ENCODE measurements at places on chromosomes 6 and 20.
A peak's percentile ranks its signal among the peaks of the same experiment; 100 is the strongest.

- peak; percentile 94 for DNase-seq
These were observed at the start of gene PTK7 for GRCh38 chr6:43075670-43076463. Gene PTK7 (plus strand): TSS chr6:43076314. CDS start chr6:43076489, 175 bp downstream.

DNA sequence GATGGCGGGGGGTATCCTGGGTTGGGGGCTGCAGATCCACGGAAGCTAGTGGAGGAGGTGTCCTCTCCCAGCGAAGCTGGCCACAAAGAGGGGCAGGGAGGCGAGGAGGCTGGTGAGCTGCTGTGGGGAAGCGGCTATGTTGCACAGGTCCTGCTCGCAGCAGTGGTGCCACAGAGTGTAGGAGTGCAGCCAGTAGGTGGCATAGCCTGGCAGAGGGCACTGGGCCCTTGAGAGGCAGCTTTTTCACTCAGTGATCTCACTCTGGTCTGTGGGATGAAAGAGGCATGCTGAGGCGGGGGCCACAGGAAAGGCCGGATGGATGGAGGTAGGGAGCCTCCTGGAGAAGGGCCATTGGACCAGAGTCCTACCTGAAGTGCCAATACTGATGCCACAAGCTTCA, 2.9 kb upstream of the LY6G6D start:
- no peak for DNase-seq

DNA sequence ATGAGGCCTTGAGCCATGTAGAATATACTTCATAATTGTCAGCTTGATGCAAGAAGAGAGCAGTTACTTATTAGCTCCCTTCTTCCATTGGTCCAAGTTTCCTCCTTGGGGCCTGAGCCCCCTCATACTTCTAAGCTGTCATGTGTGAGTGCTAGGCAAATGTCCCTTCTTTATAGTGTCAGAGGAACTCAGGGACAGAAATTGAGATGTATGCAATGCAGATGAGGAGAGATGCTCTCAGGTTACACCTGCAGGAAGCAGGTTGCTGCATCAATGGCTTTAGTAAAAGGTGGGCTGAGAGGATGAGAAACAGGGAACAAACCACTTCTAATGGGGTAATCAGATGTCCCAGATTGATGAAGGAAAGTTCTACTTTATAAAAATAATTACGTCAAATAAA, 6.7 kb upstream of the PDSS2 start:
- no peak for DNase-seq

- DNase-seq: no peak
These were observed 241.8 kb downstream of the BCKDHB start for GRCh38 chr6:80348263-80348662.

DNA sequence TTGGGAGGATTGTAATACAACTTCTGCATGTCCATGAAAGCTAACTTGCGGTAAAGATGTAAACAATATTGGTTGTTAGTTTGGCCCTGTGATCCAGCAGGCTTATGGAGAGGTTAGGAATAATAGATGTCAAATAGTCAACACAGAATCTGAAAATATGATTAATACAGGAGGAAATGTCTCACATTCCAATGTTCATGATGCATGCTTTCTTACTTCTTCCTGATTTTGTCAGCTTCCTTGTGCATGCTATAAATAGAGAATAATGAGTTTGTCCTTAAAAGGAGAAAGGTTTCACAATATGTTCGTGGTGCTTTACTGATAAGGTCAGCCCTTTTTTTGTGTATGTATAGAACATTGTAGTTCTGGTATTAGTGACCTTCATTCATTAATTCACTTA, 136.7 kb downstream of the MMUT start:
- no peak for DNase-seq

DNA sequence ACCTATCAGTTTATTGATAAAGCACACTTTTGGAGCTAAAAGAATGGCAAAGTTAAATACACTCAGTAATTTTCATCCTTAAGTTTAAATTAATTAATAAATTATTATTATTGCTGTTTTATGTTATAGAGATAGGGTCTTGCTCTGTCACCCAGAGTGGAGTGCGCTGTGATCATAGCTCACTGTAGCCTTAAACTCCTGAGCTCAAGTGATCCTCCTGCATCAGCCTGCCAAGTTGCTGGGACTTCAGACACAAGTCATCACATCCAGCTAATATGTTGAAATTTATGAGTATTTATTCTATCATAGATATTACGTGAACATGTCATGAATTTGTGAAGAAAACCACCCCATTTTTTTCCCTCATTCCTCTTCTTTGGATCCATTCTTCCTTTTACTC, 64.2 kb downstream of the GJA1 start:
- DNase-seq: no peak

GRCh38 chr20:58125726-58126125, 102.7 kb downstream of the ANKRD60 start:
- DNase-seq: no peak

- no peak for DNase-seq
These were observed 39.9 kb downstream of the TMC2 start for GRCh38 chr20:2576317-2576727.

DNA sequence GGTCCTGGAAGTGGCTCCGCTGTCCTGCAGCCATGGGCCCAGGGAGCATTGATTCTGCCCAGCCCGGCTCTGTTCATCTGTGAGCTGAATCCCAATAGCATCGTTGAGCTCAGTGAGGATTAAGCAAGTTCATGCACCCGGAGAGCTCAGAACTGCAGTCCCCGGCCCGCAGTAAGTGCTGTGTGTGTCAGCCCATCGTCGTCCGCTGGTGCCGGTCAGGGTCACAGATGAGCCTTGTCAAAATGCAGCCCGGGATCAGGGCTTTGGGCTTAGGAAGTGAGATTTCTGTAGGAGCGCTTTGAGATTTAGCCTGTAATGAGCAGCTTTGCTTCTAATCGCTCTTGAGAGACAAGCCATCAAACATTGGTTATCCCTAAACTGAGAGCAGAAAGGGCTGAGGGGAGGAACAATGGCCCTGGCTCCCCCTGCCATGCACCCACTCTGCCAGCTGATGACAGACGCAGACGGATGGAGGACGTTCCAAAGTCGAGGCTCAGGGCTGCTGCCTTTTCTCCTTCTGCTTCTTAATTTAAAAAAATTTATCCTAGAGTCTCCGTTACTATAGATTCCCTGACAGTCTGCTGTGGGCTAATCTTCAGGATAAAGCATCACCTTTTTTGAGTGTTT, 25.6 kb upstream of the SULF2 start:
- no peak for DNase-seq

DNA sequence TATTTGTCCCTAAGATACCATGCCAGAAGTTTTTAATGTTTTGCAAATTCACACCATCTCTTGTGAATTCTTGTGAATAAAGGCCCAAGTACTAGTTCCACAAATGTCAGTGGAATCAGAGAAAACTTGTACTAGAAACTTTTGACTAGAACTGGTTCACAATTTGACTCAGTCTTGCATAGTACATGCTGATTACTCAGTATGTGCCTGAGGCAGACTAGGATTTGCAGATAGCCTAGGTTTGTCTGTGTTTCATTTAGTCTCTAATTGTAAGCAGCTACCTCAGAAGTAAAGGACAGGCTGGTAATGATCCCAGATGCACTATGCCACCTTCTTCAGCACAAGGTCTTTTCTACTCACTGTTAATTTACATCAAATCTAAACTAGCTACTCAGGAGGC, 34.2 kb upstream of the GSTA4 start:
- no peak for DNase-seq

GRCh38 chr20:54118220-54119001, 48.0 kb upstream of the BCAS1 start:
- no peak for DNase-seq

DNA sequence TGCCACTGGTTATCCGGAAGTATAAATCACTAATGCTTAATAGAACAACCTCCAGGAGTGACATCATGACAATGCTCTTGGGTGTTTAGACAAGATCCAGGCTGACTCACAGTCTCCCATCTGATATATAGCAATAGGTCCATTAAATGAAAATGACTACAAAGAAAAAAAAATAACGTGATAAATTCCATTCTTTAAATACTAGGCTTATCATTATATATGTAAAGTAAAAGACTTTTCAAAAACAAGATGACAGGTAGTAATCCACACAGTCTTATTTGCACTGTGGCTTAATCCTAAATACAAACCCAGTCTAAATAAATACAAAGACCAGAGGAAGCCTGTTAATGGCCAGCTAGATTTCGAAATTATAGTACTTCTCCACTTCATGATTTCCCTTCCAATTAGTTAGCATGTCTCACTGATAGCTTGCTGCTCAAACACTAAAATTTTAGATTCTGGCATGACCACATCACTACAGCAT, 149.1 kb upstream of the BEND3 start:
- no peak for DNase-seq

DNA sequence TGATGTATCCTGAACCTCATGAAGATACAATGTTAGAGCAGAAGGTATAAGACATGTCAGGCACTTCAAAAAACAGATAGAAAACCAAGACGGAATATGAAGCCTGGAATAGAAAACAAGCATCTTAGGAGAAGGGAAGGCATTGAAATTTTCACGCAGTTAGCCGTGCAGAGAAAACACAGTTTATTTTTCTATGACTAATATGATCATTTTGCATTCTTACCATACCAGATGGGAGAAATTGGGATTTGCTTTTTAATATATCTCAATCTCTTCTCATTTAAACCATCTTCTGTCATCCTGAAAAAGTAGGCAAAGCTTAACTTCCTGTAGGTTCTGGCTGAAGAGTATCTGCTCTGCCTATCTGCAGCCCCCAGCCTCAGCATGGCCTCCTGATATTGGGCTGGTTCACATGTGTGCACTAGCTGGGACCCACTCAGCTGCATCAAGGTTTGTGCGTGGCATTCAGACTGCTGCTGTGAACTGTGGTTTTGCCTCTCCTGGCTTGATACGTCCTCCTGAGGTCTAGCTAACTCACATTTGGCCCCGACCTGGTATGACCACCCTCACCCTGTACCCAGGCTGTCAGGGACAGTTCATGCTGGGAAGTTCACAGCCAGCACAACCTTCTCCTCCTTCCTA, 392.5 kb upstream of the SASH1 start:
- no peak for DNase-seq

- DNase-seq: no peak
These were observed 43.2 kb downstream of the PHIP start for GRCh38 chr6:79034865-79035264.

DNA sequence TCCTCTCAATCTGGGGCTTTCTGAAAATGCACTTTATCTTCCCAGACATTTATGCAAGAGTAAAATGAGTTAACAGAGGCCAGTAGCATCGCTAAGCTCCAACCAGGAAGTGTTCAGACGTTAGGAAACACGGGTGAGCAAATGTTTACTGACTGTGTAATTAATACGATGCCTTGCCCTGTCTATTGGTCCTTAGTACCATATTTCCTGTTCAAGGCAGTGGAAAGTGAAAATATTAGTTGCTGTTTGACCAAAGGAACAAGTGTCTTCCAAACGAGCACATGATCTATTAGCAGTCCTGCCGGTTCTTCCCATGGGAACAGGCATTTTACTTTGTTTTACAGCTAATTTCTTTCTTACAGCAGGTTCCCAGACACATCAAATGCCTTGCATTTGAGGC, 311.1 kb upstream of the JAG1 start:
- no peak for DNase-seq

DNA sequence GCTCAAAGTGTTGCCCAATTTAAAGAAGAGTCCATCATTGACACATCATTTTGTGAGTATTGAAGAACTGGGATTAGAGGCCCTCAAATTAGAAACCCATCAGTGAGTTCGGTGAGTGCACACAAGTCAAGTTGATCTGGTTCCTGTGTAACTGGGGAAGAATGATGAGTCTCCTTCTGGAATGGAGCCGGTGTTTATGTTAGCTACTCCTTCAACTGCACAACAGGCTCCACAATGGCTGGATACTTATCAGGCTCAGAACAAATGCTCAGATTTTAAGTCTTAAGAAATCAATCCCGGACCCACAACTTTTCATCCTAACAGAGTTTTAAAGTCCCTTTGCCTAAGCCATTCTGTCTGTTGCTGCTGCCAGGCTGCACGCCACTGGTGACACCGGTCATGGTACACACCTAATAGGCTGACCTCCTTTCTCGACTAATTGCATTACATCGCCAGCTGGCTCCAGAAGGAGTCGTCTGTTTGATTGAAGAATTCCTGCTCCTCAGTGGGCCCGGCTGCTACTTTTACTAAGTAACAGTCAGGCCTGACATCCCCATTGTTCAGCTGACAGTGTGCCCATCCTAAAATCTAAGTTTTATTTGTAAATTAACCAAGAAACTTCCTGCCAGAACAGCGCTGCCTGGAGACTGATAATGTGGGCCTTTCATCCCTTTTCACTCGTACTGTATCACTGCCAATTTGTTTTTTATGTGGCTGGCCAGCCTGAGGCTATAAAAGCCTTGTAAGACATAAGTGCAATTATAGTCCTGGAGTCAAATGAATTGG, 130.4 kb downstream of the INSM1 start:
- DNase-seq: peak; percentile 26

GRCh38 chr6:152977556-152977955, 5.3 kb downstream of the FBXO5 start:
- DNase-seq: no peak

GRCh38 chr6:34065466-34066217, 80.2 kb downstream of the GRM4 start:
- DNase-seq: peak; percentile 38

DNA sequence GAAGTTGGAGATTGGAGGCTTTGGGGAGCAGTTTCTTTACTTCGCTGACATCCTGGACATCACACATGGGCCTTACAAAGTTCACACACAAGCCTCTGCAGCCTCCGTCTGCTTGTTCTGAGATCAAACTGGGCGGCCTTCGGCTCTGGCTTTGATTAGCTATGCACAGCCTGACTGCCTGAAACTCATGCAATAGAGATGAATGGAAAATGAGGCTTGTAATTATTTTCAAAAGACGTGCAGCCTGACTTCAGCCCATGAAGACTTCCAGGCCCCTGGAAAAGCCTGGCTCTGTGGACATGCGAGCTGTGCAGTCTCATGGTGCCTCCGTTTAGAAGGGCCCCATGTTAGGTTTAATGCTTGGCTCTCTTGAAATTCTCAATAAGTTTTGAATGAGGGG, 480.5 kb upstream of the SULF2 start:
- peak; percentile 59 for DNase-seq

GRCh38 chr6:8135276-8135675, 32.9 kb upstream of the EEF1E1 start:
- DNase-seq: no peak

DNA sequence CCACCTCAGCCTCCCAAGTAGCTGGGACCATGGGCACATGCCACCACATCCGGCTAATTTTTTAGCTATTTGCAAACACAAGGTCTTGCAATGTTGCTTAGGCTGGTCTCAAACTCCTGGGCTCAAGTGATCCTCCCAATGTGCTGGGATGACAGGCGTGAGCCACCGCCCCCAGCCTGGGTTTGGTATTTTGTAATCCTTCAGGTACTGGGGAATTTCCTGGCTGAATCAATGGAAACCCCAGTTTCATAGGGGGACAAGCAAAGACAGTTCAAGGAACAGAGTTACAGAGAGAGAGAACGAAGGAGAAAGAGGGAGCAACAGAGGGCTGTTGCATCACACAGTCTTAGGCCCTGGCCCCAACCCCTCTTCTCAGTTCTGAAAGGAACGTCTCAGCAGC, 35.7 kb downstream of the RAB44 start:
- no peak for DNase-seq

DNA sequence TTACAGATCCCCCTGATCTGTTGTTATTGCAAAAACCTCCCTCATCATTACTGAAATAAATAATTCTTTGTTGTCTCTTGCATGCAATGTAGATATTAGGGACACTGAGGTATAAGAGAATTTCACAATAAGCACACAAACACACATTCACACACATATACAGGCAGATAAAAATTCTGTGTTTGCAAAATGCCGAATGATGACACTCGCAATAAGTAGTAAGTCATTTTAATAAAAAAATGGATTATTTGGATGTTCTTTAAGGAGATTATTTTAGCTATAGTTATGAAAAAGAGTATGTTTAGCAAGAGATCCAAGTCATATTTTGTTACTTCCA, 13.6 kb downstream of the DEFB114 start:
- DNase-seq: no peak

- DNase-seq: peak; percentile 69
These were observed 45.9 kb downstream of the RIPOR3 start for GRCh38 chr20:50645253-50646068.

All from tongue (tissue), 3 donors.